ENCODE measurements at places on chromosomes 16 and 17. TPM values are rescaled to one million over a fixed set of nuclear protein-coding genes. Genes with fewer than 3 reads are reported as not detected.
A peak's percentile ranks its signal among the peaks of the same experiment; 100 is the strongest.

Gene COG4
- 65.8 TPM for total RNA-seq

GRCh38 chr17:68867759-68868516, 87.3 kb downstream of the ABCA8 start:
- no peak overlapping the region for H3K4me3 ChIP-seq
- no peaks in the 10 kb centered on the region for H3K4me1 ChIP-seq
- H3K36me3 ChIP-seq, result peaks cover 9% of the 10 kb centered on the region
- H3K27me3 ChIP-seq, result no peaks in the 10 kb centered on the region

DNA sequence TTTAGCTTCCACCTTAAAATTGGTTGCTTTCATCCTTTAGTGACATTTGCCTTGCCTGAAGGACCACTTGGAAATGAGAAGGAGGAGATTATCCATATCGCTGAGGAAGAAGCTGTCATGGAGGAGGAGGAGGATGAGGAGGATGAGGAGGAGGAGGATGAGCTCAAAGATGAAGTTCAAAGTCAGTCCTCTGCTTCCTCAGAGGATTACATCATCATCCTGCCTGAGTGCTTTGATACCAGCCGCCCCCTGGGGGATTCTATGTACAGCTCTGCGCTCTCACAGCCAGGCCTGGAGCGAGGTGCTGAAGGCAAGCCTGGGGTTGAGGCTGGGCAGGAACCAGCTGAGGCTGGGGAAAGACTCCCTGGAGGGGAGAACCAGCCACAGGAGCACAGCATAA, 11.5 kb upstream of the TMEM106A start:
- no peaks in the 10 kb centered on the region for H3K27me3 ChIP-seq
- no peak overlapping the region for H3K4me3 ChIP-seq
- H3K4me1 ChIP-seq, result no peaks in the 10 kb centered on the region
- no peak for DNase-seq
- no peak overlapping the region for H3K27ac ChIP-seq

GRCh38 chr16:89710709-89711564, 9.4 kb upstream of the SPATA2L start:
- no peak for DNase-seq
- H3K4me3 ChIP-seq, result no peak overlapping the region
- peaks cover 7% of the 10 kb centered on the region for H3K4me1 ChIP-seq
- H3K27ac ChIP-seq, result no peak overlapping the region
- no peaks in the 10 kb centered on the region for H3K36me3 ChIP-seq
- no peaks in the 10 kb centered on the region for H3K27me3 ChIP-seq

DNA sequence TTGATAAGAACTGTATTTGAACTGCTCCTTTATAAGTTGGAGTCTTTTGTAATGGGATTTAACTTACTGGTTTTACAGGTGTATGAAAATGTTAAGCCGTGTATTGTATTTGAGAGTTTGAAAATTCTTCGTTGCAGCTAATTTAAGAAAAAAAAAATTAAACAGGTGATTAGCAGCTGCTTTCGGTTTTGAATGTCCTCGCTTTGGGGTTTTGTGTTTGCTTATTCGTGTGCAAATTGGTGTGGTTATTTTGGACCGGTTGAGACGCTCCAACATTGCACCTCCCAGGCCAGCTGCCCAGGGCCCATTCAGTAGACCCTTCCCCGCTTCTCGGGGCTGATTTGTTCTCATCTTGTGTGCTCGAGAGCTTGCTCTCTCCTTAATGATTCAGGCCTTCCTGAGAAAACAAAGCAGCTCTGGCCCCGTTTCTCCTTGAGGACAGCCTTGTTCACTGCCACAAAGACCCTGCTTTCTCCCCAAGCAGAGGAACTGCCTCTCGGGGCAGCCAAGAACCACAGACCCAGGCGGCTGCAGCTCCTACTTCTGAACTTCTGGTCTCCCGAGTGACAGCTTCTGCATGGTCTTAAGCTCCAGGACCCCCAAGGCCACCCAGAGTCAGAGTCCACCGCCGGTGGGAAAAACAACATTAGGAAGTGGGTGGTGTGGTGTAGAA, 100.5 kb downstream of the MSI2 start:
- peaks cover 7% of the 10 kb centered on the region for H3K4me1 ChIP-seq
- no peaks in the 10 kb centered on the region for H3K36me3 ChIP-seq
- H3K4me3 ChIP-seq, result no peak overlapping the region
- H3K27me3 ChIP-seq, result no peaks in the 10 kb centered on the region
- H3K27ac ChIP-seq, result peak overlapping the region; percentile 76

Gene AGRP
- not detected for total RNA-seq
